ENCODE measurements at places on chromosomes 7 and 10.

GRCh38 chr7:155361346-155361680, 63.6 kb downstream of the INSIG1 start:
- no peak for DNase-seq

DNA sequence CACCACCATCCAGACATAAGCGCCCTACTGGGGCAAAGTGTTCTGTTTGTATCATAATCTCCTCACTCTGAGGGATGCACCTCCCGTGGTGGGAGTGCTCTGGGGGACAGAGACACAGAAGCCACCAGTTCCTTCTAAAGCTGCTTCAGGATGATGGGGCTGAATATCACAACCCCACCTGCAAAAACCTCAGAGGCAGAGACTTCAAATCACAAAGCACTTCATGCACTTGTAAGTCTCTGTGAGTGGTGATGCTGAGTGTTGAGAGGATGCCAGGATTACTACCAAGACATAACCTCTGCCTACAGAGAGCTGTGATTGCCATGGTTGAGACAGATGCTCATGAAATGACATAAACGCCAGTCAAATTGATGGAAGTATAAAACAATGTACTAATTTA, 255.5 kb downstream of the CALN1 start:
- no peak for DNase-seq

DNA sequence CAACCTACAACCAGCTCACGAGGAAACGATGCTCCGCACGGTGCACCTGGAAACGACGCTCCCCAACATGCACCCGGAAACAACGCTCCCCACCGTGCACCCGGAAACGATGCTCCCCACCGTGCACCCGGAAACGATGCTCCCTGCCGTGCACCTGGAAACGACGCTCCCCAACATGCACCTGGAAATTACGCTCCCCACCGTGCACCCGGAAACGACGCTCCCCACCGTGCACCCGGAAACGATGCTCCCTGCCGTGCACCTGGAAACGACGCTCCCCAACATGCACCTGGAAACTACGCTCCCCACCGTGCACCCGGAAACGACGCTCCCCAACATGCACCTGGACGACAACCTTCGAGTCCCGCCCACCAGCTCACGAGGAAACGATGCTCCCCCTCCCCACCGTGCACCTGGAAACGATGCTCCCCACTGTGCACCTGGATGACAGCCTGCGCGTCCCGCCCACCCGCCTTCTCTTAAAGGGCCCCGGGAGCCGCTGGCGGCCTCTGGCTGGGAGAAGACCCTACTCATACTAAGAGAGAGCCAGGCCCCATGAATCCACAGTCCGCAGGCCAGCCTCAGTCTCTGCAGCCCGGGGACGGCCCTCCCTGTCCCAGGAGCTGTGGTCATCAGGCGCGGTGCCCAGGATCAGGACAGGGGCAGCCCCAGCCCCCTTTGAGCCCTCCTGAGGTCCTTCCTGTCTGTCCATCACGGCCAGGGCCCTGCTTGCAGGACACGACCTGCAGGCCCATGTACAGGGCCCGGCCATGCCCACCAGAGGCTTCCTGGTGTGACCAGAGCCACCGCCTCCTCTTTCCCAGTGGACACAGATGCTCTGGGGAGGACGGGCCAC, 98.3 kb downstream of the PDGFA start:
- DNase-seq = no peak

DNA sequence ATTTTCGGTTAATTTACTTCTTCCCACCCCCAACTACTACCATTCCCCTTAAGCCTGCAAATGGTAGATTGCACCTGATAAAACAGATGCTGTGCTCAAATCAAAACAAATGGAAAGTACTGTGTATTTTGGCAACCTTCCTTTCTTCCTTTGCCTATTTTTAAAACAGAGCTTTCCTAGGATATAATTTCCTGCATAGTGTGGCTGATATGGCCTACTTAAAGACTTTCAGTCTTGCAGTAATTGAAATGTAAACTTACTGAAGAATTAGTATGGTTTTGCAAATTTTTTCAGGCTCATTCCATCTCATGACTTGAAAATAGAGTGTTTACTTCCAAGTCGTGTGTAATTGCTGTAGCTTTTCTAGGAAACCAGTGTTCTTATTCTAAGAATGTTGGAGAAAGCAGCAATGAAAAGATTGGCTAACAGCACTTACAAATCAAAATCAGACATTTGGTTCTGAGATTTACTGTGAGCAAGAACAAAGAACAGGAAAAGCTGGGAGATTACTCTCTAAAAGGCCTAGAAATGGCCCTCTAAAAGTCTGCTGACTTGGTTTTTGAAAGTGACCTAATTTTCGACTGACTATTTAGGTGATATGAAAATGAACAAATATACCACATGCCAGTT, 52.0 kb downstream of the REEP3 start:
- no peak for DNase-seq

DNA sequence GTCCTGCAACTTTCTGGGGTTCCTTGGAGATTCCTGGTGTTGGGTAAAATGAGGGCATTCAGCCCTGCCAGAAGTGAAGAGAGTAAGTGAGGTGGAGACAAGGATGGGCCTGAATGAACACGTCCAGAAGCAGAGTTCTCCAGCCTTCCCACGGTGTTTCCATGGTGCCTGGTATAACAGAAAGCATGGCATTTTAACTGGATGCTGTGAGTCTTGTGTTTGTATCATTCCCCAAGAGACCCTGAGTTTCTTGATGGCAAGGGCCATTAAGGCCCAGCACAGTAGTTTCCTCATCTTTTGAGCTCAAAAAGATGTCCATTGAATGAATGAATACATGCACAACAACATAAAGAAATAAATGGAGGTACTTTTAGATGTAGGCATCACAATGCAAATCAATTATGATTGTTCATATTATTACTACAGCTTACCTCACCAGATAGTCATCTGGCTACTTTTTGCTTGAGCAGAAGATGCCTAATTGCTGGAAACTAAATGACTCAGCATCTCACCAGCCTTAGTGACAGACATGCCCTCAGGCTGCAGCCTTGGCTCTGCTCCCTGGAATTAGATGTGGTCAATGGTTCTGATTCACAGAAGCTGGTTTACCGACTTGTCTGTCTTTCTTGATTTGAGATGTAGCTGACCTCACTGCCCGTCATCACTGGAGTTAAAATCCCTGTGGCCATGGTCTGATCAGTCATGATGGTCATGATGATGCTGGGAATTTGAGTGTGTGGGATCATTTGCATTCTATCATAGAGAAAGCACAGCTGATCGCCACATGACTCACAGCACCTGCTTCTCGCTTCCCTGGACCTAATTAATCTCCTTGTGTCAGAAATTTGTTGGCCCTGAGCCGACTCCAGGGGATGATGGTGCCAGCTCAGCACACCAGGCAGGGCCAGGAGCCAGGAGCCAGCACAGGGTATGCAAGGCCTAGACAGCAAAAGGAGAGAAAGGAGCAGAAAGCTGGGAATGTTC, 83.9 kb downstream of the CXCL12 start:
- no peak for DNase-seq

- no peak for DNase-seq
Measured at GRCh38 chr7:134890246-134891240, 95.8 kb upstream of the AGBL3 start.

DNA sequence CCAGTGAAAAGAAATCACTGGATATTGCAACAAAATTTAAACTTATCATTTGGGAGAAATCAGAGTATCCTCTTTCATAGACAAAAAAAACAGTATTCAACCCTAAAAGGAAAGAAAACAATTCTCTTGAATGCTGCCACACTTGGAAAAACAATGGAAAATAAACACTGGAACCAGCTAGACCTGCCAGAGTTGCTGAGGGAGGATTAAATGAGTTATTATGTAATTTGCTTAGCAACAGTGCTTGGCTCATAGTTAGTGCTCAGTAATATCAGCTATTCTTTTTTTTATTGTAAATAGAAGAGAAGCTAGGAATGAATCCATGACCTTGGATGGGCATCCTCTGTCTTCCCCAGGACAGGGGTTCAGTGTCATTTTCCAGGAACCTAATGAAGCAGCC, 11.0 kb upstream of the ZNF273 start:
- DNase-seq = no peak

GRCh38 chr10:13018171-13018570, 16.7 kb upstream of the CCDC3 start:
- DNase-seq = no peak

DNA sequence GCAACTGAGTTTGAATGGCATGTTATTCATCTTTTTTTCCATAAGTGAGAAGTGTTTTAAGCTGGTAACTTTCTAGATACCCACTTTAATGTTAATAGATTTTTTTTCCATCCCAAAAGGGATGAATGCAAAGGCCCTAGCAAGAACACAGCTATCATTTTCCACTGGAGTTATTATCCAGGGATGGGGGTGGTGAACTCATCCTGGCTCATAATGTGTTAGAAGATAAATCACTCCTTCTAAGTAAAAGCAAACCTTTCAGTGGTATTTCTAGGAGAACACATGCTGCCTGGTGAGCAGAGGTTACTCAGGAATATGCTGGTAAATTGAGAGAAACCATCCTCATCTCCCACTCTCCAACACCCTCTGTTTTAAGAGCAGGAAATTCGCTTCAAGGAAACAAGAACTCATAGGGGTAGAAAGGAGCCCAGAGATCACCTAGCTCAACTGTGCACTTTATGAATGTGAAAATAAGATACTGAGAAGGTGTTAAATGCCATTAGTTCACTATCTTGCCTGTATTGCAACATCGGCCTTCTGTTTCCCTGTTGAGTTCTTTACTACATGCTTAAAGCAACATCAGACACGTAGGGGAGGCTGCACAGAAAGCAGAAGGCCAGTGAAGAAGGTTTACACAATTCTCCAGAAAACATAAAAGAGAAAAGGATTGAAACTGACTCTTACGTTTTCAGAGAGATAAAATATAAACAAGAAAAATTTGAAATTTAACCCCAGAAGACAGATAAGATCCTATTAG, 264.0 kb upstream of the PRKCQ start:
- DNase-seq = no peak

DNA sequence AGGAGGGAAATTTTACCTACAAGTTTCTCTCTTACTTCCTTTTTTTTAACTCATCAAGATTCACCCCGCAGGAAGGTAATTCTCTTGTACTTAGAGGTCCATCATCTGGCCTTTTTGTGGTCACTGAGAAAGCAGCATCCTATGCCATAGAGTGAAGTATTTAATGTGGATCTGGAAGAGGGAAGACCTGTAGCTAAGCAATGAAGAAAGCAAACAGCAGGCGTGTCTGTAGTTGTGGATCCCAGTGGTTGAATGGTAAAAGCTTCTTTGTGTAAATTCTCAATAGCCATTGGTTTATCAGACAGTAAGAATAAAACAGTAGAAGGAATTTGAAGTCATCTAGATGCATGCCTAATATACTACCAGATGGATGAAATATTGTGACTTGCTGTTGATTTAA, 196.4 kb downstream of the ANKRD7 start:
- no peak for DNase-seq

DNA sequence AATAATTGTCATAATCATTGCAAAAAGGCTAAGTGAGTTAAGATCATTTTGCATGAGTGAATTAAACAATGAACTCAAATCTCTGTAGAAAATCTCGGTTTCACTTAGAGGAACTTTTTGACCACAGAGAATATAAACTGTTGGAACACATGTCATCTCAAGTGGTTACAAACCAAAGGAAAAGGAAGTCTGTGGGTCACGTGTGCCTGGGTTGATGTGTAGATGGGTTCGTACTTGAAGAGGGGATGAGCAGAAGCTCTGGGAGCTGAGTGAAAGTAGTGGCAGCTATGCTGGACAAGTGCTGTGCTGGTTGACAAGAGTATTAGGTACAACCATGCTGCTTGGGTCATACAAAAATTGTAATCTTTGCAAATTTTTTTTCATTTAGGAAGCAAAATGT, 35.0 kb downstream of the GLRX3 start:
- DNase-seq = no peak

GRCh38 chr7:156106107-156106426, 293.8 kb upstream of the SHH start:
- DNase-seq = no peak

GRCh38 chr10:78915190-78915518, 153.6 kb upstream of the ZMIZ1 start:
- no peak for DNase-seq

DNA sequence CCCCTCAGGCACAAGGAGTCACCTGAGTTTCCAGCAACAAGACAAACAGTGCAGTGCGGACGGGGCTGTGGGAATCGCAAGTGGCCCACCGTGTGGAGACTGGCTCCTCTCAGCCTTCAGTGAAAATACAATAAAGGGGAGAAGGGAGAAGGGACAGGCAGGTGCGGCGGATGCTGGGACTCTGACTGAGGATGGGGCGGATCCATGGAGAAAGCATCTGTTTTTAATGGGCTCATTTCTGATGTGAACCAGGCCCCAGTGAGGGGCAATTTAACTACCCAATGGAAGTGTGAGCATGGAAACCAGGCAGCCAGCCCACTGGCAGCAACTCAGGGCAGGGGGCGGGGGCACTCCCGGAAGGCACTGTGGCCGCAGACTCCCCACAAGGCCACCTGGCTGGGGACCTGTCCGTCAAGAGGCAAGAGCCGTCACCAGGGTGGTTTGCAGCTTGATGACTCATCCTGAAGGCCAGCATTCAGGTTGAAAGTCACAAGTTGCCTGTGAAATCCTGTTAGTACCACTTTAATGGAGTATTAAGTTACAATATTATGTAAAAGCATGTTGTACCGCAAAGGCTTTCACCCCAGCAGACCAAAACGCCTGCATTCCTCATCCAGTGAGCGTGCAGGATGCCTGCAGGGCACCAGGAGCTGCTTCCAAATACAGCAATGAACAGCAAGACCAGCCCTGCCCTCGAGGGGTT, 476.4 kb downstream of the PTPRN2 start:
- no peak for DNase-seq

- no peak for DNase-seq
Measured at GRCh38 chr10:83252596-83252995, 886.7 kb upstream of the GHITM start.

DNA sequence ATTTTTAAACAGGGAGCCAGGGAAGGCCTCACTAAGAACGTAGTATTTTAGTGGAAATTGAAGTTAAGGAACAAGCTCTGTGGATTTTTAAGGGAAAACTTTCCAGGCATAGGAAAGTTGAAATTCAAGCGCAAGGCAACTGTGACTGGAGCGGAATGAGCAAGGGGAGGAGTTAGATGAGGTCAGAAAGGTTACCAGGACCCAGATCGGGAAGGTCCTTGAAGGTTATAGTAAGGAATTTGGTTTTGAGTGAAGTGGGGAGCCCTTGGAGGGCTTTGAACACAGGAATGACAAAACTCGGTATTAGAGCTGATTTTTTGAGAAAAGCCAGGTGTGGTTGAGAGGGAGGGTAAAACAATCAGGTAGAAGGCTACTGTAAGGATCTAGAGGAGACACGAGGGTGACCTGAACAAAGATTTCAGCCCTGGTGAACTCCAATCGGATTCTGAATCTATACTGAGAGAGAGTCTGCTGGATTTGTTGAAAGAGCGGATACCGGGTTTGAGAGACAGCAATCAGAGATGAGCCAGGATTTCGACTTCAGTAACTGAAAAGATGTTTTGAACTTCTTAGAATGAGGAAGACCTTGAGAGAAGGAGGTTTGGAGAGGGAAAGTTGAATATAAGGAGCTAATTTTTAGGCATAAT, 1013.9 kb downstream of the NRG3 start:
- DNase-seq = no peak

DNA sequence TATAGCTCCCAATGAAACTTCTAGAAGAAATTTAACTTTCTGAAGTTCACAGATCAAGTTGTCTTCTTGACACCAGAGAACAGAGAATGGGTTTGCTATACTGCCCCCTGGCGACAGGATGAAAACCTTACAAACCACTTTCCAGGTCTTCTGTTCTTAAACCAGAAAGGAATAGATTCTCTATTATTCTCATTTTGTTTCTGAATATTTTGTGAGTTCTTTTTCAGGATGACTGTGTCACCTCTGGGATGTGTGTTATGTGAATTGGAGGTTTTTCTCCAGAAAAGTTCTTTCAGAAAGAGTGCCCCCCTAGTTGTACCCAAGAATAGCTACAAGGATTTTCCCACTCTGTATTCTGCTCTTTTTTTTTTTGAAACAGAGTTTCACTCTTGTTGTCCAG, 6.3 kb downstream of the IFT22 start:
- peak; percentile 32 for DNase-seq
